Ascending aorta (tissue), 2 donors: ENCODE measurements at places on chromosomes 4 and X. TPM values are rescaled to one million over a fixed set of nuclear protein-coding genes. Genes with fewer than 3 reads are reported as not detected.

P2RY8 gene
- total RNA-seq = 2.2 TPM

ZNF630 gene
- total RNA-seq = 3.3 TPM

HPGDS gene
- not detected for total RNA-seq

RNF150 gene
- total RNA-seq = 31.2 TPM

KLF8 gene
- total RNA-seq = 5.7 TPM

AGA gene
- 4.5 TPM for total RNA-seq

ATP7A gene
- total RNA-seq = 7.5 TPM

FATE1 gene
- total RNA-seq = not detected

AFF2 gene
- total RNA-seq = 2.3 TPM

TEX13D gene
- total RNA-seq = not detected

ADRA2C gene
- 46.1 TPM for total RNA-seq

MID2 gene
- total RNA-seq = 37.1 TPM

TCEAL6 gene
- total RNA-seq = not detected

BMX gene
- 1.3 TPM for total RNA-seq

NAP1L5 gene
- total RNA-seq = 9.6 TPM

MXRA5 gene
- 0.21 TPM for total RNA-seq

SLITRK4 gene
- 2.6 TPM for total RNA-seq

RGN gene
- total RNA-seq = 1.5 TPM

REELD1 gene
- total RNA-seq = not detected

JADE3 gene
- 1.8 TPM for total RNA-seq

RBM47 gene
- total RNA-seq = 7.1 TPM

SMR3B gene
- total RNA-seq = not detected

DUSP9 gene
- not detected for total RNA-seq

HSD17B13 gene
- not detected for total RNA-seq

ITM2A gene
- total RNA-seq = 20.4 TPM

SYP gene
- total RNA-seq = 0.53 TPM

PRPS1 gene
- total RNA-seq = 14.0 TPM

FREM3 gene
- total RNA-seq = not detected

RPL10 gene
- total RNA-seq = 4,298 TPM

TMSB15A gene
- total RNA-seq = not detected

PSAPL1 gene
- not detected for total RNA-seq

IGFBP7 gene
- 6,655 TPM for total RNA-seq

PPP3CA gene
- total RNA-seq = 64.5 TPM

NPY2R gene
- total RNA-seq = not detected

ACTRT1 gene
- not detected for total RNA-seq

MBNL3 gene
- 3.1 TPM for total RNA-seq

ENPP6 gene
- not detected for total RNA-seq
